Stimulated activated CD4-positive, alpha-beta T cell treated with anti-CD3 and anti-CD28 coated beads, TNF-alpha, amount 100 ng/mL, for 4 hours (primary cell): ENCODE measurements at places on chromosomes 4 and X.
A peak's percentile ranks its signal among the peaks of the same experiment; 100 is the strongest.

- DNase-seq = no peak
Observed at GRCh38 chrX:99095965-99096635, 1314.0 kb downstream of the PCDH19 start.

GRCh38 chr4:169341490-169341889, 70.7 kb upstream of the SH3RF1 start:
- no peak for DNase-seq

DNA sequence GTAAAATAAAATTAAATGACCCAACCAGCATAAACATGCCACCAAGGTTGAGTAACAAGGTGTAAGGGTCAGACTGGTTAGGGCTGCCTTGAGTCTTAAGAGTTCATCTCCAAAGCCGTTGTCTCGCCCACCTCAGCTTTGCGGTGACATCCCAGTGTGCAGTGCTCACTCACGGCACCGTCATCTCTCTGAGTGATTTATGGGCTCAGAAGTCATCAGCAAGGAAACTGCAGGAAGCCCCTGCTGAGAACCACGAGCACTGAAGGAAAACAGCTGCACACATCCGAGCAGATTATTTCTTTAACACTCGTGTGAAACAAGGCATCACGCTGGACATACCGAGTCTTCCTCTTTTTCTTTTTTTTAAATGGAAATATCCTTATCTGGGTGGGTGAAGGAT, 411.1 kb downstream of the TRIML1 start:
- no peak for DNase-seq

DNA sequence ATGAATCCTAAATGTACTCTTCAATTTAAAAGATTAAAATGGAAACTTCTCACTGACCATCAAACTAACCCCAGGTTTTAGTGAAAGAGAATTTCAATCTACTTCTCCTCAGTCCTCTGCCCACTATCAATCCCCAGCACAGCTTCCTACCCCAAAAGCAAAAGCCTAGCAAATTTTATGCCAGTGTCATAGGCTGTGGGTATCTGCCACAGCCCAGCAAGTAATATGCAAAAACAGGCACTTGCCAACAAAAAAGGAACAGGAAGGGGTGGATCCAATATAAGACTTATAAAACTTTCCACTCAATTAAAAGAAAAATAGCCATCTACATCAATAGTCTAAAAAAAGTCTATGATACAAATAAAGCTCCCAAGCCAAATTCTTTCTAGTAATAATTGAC, 22.3 kb downstream of the CAMK2D start:
- no peak for DNase-seq

GRCh38 chr4:86720508-86721068, 126.5 kb downstream of the PTPN13 start:
- no peak for DNase-seq

DNA sequence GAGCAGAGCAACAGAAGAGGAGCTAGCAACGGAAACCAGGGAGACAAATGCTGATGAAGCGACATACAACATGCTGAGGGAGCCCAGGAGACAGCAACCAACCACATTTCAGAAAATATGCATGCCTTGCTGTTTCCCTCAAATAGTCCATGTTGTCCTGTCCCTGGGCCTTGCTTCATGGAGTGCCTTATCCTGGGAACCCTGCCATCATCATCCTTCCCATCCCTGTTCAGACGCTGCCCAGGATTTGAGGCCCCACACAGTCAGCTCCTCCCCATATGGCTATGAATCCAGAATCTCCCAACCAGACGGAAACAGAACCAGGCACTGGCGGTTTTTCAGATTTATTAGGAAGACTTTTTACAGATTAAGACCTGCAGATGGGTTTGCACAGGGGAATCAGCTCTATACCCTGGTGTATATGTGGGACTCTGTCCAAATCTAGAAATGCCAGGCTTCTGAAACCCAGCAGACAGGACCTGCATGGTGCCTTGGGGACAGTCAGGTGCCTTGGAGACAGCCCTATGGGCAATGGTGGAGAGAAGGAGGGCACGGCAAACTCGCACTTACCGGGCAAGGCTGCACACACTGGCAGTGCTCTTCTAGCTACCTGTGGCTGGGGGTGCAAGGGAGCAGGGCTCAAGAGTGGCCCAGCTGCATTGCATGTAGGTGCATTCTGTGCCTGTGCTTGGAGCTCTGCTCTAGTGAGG, 199.7 kb upstream of the MAMLD1 start:
- no peak for DNase-seq

DNA sequence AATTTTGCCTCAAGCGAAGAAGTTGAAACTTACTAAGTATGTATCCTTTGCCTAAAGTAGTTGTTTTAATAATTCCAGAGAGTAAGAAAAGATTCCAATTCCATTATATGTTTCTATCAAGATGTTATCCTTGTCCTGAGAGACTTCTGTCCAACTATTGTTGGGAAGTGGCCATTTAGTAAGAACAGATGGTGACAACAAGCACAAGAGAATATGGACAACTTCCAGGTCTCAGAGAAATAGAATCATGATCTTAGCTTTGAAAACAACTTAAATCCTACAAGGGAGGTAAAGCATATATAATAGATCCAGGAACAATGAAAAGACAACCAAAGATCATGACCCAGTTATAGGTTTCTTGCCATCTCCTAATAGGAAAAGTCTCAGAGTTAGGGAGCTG, 486.6 kb upstream of the PCDH10 start:
- no peak for DNase-seq

DNA sequence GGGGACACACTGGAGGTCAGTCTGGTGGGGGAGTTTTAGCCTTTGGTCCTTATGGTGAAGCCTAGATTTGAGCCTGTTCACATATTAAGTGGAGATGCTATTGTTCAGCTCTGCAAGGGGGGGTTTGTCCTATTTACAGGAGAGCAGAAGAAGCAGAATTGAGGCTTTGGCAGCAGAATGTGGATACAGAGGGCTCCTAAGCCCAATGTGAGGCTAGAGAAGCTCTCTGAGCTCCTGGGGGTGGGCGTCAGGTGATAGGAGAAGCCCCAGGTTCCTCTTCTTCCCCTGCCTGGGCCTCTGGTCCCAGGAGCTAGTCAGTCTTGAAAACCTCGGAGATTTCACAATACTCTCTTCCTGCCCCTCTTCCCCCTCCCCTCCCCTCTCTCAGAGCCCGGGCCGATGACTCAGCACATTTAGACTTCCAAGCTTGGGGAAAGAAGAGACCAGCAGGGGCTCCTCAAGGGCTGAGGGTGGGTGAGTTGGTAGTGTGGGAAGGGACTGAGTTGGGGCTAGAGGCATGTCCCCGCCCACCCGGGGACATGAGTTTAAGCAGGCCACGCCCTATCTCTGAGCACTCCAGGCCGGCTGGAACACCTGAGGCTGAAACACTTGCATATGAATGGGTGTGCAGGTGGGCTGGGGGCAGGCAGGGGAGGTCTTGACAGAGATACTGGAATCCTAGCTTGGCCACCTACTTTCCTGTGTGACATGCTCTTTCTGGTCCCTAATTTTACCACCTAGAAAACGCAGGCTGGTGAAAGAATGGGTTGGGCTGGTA, 3.4 kb downstream of the TFE3 start:
- DNase-seq = peak; percentile 23

GRCh38 chr4:145177511-145177905, 2.9 kb downstream of the OTUD4 start:
- DNase-seq = no peak

DNA sequence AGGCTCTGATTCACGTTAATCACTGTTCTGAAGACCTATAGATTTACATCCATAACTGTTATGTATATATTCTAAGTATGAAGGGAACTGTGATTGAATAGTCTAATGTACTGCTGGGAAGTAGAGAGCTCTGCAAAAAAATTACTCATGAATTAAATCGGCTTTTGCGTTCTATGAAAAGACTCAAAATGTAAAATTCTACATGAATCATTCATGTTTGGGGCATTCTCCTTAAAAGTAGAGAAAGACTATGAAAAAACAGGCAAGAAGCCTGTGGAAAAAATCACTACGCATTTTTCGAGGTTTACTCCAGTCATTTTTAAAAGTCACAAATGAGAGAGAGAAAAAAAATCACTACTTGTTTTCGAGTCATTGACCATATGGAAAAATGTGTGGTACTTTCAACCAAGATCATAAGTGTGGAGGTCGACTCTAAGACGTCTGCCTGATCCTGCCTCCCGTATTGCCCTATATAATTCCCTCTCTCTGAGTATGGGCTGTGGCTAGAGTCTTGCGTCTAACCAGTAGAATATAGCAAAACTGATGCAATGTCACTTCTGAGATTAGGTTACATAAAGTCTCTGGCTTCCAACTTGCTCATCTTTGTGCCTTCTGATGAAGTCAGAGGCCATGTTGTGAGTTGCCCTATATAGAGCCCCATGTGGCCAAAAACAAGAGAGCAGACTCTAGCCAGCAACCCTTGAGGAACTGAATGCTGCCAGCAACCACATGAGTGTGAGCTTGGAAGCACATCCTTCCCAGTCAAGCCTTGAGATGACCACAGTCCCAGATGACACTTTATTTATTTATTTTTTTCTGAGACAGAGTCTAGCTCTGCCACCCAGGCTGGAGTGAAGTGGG, 32.1 kb upstream of the VEGFD start:
- DNase-seq = no peak

- DNase-seq = no peak
Observed at GRCh38 chr4:36207367-36207766, 36.9 kb downstream of the ARAP2 start.

- DNase-seq = no peak
Observed at GRCh38 chr4:101005659-101006058, 341.7 kb downstream of the PPP3CA start.

DNA sequence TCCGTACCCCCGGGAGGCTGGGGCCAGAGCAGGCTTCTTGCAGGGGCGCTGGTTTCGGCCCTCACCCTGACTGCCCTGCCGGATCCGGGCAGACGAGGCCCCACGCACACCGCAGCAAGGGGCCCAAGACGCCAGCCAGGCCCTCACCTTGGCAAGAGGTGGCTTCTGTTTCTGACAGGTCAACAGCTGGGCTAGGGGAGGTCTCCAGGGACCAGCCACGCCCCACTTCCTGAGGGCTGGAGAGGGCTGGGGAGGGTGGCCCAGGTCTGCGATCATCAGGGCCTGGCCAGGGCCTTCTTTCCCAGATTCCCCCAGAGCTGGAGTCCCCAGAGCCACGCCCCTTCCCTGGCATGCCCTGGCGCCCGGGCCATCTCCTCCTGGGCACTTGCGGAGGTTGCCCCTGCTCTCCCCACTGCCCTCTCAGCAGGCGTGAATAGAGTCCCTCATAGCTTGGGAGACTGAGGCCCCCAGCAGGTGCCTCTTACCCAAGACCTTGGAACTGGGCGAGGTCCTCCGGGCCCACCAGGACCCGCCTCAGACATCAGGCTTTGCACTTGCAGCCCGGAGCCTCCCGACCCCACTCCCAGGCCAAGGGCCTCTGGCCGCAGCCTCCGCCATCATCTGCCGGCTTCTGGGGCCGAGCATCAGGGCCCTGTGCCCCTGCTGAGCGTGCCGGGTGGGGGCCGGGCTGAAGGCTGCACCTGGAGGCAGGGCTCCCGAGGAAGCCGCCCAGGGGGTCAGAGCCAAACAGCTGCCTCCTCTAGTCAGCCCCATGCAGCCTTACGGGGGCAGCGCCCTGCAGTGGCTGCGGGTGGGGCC, 6.3 kb upstream of the FGFR3 start:
- no peak for DNase-seq

- DNase-seq = no peak
Observed at GRCh38 chr4:138685316-138685715, 330.3 kb upstream of the NOCT start.

GRCh38 chr4:112526061-112526460, 10.1 kb upstream of the NEUROG2 start:
- no peak for DNase-seq

GRCh38 chrX:130876226-130876625, 26.8 kb downstream of the ENOX2 start:
- no peak for DNase-seq

DNA sequence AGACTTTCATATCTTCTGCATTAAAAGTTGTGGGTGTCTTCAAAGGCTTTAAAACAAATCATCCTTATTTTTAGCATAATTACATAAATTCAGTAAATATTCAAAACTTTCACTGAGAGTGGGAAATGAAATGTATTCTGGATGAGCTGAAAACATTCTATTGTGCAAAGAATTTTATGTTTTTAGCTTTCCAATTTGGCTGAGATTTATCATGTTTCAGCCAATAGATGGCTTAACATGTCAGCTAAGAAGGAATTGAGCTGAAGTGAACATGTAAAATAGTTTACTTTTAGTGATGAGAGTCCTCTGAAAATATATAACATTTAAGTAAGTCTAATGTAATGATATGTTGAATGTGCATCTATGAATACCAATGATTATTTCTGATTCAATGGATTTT, 213.5 kb upstream of the GIMD1 start:
- no peak for DNase-seq

DNA sequence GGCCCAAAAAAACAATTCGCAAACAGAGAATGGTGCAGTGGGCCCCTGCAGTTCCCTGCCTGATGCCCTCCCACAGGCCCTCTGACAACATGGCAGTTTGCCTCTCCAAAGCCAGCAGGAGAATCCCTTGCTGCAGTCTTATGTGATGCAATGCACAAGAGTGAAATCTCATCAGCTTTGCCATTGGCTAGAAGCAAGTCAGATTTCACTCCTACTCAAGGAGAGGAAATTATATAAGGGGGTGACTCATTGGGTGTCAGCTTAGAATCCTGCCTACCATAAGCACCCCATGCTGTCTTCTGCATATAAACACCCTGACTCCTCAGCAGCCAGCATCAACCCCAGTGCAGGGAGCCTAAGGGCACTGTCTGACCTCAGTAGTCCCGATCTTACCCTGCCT, 157.3 kb upstream of the LDB2 start:
- no peak for DNase-seq

- no peak for DNase-seq
Observed at GRCh38 chrX:10239611-10240064, 82.9 kb downstream of the CLCN4 start.

GRCh38 chrX:104098919-104099318, 13.4 kb upstream of the ZCCHC18 start:
- DNase-seq = no peak

- DNase-seq = no peak
Observed at GRCh38 chrX:94830717-94831116, 1156.7 kb downstream of the FAM133A start.

DNA sequence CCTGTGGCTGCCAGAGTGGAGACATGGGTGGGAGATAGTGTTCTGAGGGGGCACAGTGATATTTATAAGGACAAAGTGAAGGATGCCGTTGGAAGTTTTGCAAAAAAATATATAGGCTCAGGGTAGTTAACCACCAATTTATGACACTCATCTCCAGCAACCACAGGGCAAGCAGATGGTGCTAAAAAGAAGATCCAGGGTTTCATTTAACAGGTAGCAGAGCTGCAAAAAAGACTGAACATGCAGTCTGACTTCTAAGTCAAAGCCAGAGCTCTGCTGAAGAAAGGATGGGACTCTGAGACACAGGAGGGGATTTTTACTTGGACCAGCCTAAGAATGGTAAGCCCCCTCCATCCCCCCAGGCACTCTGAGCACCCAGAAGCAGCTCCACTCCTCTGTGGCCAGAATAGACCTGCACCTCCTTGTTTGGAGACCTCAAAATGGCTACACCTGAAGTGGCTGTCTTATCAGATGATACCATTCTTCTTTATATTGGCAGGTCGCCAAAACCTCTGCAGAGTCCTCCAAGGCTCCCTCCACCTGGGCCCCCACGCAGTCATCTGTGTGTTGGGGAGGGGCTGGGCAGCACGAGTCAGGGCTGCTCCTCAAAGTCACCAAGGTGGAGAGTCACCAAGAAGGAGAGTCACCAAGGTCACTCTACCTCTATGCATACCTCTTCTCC, 161.4 kb upstream of the FAM9B start:
- DNase-seq = no peak

- no peak for DNase-seq
Observed at GRCh38 chr4:125357675-125358074, 42.9 kb downstream of the FAT4 start.

- no peak for DNase-seq
Observed at GRCh38 chr4:31204874-31205273, 484.7 kb downstream of the PCDH7 start.
